Glutamatergic neuron (in vitro differentiated cells): ENCODE measurements at places on chromosomes 7 and 10.

- H3K4me3 ChIP-seq = no peak overlapping the region
- no peak overlapping the region for H3K27ac ChIP-seq
- no peaks in the 10 kb centered on the region for H3K4me1 ChIP-seq
- no peaks in the 10 kb centered on the region for H3K27me3 ChIP-seq
- H3K36me3 ChIP-seq = peaks cover 3% of the 10 kb centered on the region
- no peak for DNase-seq
Observed at GRCh38 chr10:129085811-129086210, 381.2 kb upstream of the MGMT start.

DNA sequence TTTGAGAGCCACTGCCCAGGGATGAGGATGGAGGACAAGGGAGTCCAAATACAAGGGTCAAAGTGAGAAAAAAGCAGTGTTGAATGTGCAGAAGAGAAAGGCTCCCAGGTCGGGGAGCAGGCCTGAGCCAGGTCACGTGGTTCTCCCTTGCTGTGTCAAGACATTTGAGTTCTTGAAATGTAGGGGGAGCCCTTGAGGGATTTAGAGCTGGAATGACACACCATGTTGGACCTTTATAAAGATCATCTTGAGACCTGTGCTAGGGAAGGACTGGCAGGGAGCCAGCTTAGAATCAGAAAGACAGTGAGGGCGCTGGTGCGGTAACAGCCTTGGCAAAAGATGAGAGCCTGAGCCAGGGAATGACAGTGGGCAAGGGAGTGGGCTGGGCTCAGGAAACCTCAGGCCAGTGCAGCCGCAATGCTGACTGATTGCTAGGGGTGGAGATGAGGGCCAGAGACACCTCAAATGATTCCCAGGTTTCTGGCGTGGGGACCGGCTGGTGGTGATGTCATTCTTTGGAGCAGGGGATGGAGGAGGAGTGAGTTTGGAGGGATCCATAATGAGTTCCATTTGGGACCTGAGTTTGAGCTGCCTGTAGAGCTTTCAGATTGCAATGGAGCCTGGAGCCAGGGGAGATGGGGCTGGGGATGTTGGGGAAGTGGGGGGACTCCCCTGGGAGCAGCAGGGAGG is 120.1 kb downstream of the PTPN20 start:
- peak; percentile 13 for DNase-seq
- H3K27ac ChIP-seq = no peak overlapping the region
- peaks cover 4% of the 10 kb centered on the region for H3K27me3 ChIP-seq
- H3K4me1 ChIP-seq = peaks cover 2% of the 10 kb centered on the region

DNA sequence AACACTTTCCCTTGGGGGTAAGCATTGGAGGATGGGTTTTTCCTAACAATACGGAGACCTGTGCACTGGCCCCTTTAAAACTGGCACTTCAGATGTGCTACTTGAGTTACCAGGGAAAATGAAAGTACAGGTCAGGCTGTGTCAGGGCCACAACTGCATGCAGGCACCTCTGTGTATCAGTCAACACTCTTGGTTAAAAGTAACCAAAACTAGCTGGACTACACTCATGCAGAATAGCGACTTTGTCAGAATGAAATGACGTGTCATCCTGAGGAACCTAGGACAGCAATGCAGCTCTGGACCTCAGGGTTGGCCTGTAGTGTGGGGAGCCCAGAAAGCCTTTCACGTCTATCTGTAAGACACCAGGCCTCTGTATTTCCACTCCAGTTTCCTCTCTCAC is 33.8 kb upstream of the SMKR1 start:
- H3K4me1 ChIP-seq = no peaks in the 10 kb centered on the region
- no peak for DNase-seq
- H3K4me3 ChIP-seq = no peak overlapping the region
- H3K27me3 ChIP-seq = no peaks in the 10 kb centered on the region
- no peak overlapping the region for H3K27ac ChIP-seq
- no peaks in the 10 kb centered on the region for H3K36me3 ChIP-seq

GRCh38 chr10:80924063-80924952 is 386.6 kb downstream of the SH2D4B start:
- H3K27ac ChIP-seq = no peak overlapping the region
- no peaks in the 10 kb centered on the region for H3K4me1 ChIP-seq
- no peaks in the 10 kb centered on the region for H3K27me3 ChIP-seq
- H3K36me3 ChIP-seq = peaks cover 6% of the 10 kb centered on the region
- no peak overlapping the region for H3K4me3 ChIP-seq
- DNase-seq = peak; percentile 73

DNA sequence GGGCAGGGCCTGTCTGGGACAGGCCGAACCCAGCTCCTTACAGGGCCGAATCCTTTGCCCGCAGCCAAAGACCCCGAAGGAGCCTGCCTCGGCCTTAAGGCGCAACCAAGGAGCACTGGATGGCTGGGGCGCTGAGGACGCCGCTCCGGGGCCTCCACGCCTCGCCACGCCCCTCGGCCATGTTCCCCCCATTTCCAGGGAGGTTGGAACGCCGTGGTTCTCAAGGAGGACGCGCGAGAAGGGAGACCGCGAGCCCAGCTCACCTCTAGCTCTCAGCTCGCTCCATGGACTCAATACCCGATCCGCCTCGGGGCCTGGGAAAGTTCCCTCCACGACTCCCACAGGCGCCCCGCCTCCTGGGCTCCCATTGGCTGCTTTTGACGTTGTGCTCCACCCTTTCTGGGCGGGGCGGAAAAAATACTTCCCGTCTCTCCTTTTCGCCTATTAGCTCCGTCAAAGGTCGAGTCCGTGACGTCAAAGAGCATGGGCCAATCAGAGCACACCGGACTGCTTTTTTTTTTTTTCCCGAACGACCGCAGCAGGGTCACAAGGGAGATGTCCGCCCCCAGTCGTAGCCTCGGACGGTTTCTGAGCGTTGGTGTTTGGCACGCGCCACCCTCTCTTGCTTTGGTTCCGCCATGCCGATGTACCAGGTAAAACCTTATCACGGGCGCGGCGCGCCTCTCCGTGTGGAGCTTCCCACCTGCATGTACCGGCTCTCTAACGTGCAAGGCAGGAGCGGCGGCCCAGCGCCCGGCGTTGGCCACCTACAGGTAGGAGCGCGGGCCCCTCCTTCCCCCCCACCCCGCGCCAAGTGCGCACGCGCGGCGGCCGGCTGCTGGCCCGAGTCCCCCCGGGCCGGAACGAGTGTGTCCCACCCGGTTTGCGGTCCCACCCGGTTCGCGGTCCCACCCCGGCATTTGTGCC is 305.7 kb downstream of the TYW1 start:
- H3K36me3 ChIP-seq = no peaks in the 10 kb centered on the region
- peaks cover 6% of the 10 kb centered on the region for H3K4me1 ChIP-seq
- H3K27me3 ChIP-seq = peaks cover 3% of the 10 kb centered on the region
- DNase-seq = peak; percentile 98
- H3K27ac ChIP-seq = peak overlapping the region; percentile 85
- H3K4me3 ChIP-seq = peak overlapping the region; percentile 93

DNA sequence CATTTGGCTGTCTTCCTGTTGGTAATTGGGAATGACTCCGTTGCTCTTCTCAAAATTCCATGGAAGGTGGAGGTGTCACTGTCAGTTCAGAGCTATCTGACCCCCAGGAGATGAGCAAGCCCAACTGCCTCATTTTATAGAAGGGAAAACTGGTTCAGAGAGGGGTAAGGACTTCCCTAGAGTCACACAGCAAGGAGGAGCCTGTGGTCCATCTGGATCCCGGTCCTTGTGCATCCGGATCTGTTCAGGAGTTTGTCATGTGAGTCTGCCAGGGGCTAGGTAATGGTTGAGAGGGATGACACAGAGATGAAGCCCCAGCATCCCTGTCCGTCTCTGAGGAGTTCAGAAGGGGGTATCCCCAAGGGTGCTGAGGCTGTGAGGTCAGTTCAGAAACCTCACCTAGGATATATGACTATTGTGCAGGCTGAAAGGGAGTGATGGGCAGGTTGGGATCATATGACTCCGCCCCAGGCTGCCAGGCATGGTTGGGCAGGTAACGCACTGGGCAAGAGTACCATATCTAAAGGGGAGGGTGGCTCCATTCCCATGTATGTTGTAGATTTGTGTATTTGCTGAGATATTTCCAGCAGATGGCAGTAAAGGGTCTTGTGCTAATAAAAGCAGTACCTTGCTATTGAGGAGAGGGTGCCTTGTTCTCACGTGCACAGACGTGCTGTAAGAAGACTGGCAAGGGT is 16.0 kb upstream of the SLC29A3 start:
- H3K4me1 ChIP-seq = peaks cover 3% of the 10 kb centered on the region
- H3K27me3 ChIP-seq = peaks cover 5% of the 10 kb centered on the region
- DNase-seq = no peak

- H3K36me3 ChIP-seq = no peaks in the 10 kb centered on the region
- H3K27me3 ChIP-seq = peaks cover 2% of the 10 kb centered on the region
- no peak overlapping the region for H3K4me3 ChIP-seq
- no peak overlapping the region for H3K27ac ChIP-seq
- H3K4me1 ChIP-seq = peaks cover 7% of the 10 kb centered on the region
- no peak for DNase-seq
Observed at GRCh38 chr10:99582255-99582770, 37.9 kb downstream of the SLC25A28 start.

- no peak overlapping the region for H3K27ac ChIP-seq
- DNase-seq = no peak
- H3K4me1 ChIP-seq = no peaks in the 10 kb centered on the region
- H3K4me3 ChIP-seq = no peak overlapping the region
Observed at GRCh38 chr10:8136736-8137135, 82.2 kb downstream of the GATA3 start.

DNA sequence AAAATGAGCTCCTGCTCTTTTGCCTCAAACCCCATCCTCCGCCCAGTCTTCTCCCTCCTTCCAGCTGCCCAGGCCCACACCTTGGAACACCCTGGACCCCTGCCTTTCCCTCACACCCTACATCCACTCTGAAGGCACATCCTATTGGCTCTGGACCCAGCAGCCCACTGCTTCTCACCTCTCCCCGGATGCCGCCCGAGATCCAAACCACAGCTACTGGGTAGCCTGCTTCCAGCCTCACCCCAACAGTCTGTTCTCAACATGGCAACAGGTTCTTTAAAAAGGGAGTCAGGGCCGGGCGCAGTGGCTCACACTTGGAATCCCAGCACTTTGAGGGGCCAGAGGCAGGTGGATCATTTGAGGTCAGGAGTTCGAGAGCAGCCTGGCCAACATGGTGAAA is 9.5 kb upstream of the SMARCD3 start:
- peaks cover 3% of the 10 kb centered on the region for H3K4me1 ChIP-seq
- no peak overlapping the region for H3K4me3 ChIP-seq

- H3K4me3 ChIP-seq = no peak overlapping the region
- H3K27ac ChIP-seq = no peak overlapping the region
- H3K36me3 ChIP-seq = peaks cover 19% of the 10 kb centered on the region
- peaks cover 4% of the 10 kb centered on the region for H3K27me3 ChIP-seq
Observed at GRCh38 chr7:155647734-155648133, 3.3 kb downstream of the RBM33 start.

- H3K27me3 ChIP-seq = peaks cover 8% of the 10 kb centered on the region
- H3K36me3 ChIP-seq = peaks cover 9% of the 10 kb centered on the region
- H3K4me3 ChIP-seq = no peak overlapping the region
Observed at GRCh38 chr7:2019711-2020511, 212.8 kb downstream of the MAD1L1 start.

GRCh38 chr10:61592581-61592980 is 70.1 kb upstream of the CABCOCO1 start:
- H3K36me3 ChIP-seq = no peaks in the 10 kb centered on the region
- peak; percentile 18 for DNase-seq
- no peak overlapping the region for H3K4me3 ChIP-seq
- no peak overlapping the region for H3K27ac ChIP-seq

GRCh38 chr7:84455788-84456187 is 261.2 kb upstream of the SEMA3A start:
- no peak for DNase-seq
- no peak overlapping the region for H3K27ac ChIP-seq
- no peaks in the 10 kb centered on the region for H3K36me3 ChIP-seq
- no peak overlapping the region for H3K4me3 ChIP-seq
